ENCODE measurements at places on chromosomes 7 and 10.
A peak's percentile ranks its signal among the peaks of the same experiment; 100 is the strongest.

DNA sequence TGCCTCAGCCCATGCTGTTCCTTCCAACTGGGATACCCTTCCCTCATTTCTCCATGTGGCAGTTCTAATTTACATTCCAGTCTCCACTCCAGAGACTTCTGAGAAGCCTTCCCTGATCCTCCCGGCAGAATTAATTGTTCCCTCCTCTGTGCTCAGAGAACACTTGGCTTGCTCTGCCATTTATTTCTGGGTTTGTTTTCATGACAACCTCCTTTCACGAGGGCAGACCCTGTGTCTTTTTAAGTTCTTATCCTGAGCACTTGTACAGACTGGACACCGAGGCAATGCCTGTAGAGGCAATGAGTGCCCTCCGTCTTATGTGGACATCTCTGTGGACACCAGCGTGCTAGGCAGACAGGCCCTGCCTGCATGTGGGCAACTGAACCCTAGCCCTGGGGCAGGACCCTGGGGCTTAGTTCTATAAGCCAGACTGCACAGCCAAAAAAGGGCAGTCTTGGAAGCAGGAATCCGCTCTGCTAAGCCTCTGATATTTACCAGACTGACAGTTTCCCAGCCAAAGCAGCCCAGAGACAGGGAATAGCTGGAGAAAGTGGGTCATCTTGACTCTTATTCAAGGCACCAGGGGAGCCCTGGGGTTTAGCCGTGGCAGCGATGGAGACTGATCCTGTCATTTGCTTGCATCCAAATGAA is 474.0 kb downstream of the RPS24 start:
- DNase-seq: no peak

DNA sequence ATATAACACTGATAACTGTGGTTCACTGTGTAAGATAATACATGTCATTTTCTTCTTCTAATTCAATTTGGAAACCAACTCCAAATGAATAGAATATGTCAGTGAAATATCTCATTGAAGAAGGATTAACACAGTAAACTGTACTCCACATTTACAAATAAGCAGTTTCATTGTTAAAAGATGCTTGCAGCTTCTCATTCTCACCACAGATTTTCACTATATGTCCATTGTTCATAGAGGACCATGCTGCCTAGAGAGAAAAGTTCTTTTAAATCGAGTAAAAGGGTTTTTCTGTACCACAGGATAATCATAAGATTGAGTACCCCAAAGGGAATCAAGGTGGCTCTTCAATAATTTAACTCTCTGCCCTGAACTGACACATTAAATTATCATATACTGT is 165.5 kb downstream of the LRRN3 start:
- no peak for DNase-seq

- DNase-seq: peak; percentile 77
Observed at GRCh38 chr10:58017719-58018367, 249.9 kb downstream of the IPMK start.

DNA sequence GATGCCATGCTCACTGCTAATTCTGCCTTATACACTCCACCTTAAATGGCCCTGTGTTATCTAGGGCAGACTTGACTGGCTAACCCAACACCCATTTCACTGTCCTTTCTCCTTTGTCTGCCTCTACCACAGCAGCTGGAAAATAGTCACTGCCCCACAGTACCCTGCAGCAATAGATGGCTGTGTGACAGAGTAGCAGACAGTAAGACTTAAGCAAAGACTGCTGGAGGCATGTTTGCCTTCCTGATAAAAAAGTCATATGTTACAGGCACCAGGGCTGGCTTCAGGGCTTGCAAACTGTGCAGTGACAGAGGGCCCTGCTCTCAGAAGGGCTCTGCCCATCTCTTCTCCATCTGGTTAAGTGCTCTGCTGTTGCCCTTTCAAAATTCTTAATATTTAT is 332.6 kb upstream of the GHITM start:
- DNase-seq: no peak

- no peak for DNase-seq
Observed at GRCh38 chr10:132132421-132132841, 54.3 kb upstream of the DPYSL4 start.

- peak; percentile 100 for DNase-seq
Observed at GRCh38 chr7:77798394-77799077, at the start of the genes PHTF2 and TMEM60. PHTF2 (plus strand) TSS chr7:77798773. TMEM60 (minus strand) TSS chr7:77798434; CDS start chr7:77794373, 4,061 bp downstream.

- DNase-seq: no peak
Observed at GRCh38 chr10:69480068-69480412, 28.8 kb downstream of the TSPAN15 start.

DNA sequence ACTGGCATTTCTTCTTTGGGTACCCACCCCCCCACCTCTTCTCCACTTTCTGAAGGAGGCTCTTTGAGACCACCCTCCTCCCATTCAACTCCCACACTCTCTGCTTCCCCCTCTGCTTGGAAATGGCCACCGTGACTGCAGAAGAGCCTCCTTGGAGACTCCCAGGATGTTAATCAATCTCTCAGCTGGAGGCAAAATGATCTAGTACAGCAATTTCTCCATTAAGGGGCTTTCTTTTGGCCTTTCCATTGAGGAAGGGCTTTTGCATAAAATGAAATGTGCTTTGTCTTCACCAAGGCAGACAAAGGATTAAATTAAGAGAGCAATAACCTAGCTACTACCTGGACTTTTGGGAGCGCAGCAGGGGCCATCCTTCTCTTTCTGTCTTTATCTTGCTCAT is 26.1 kb downstream of the CDHR3 start:
- DNase-seq: no peak

DNA sequence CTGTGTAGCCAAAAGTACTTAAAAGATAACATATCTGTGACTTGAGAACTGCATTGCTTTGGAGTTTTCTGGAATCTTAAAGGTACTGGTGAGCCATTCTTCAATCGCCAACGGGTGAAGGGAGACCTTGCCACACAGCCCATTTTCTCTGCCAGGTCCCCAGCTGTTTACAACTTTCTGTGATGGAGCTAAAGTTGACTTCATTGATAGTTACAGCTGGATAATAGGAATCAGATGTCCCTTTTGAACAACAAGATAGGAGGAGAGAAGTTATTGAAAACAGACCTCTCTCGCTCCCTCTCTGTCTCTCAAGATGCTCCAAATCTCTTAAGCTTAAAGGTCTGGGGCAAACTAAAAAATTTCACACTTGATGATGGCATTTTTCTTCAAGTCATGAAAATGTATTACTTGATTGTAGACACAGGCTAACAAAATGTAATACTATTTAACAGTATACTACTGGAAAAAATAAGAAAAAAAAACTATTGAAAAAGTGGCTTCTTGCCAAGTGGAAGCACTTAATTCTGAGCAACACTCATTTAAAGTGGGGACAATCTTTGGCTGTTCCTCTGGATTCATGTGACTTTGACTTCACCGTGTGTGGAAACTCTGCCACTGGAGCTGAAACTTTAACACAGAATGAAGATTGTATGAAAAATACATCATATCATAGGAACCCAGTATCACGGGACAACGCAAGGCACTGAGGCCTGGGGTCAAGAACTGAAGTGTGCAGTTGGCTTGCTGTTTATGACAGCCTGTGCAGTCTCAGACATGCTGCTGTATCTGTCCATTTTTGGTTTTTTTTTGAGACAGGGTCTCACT is 78.4 kb upstream of the AFAP1L2 start:
- no peak for DNase-seq

DNA sequence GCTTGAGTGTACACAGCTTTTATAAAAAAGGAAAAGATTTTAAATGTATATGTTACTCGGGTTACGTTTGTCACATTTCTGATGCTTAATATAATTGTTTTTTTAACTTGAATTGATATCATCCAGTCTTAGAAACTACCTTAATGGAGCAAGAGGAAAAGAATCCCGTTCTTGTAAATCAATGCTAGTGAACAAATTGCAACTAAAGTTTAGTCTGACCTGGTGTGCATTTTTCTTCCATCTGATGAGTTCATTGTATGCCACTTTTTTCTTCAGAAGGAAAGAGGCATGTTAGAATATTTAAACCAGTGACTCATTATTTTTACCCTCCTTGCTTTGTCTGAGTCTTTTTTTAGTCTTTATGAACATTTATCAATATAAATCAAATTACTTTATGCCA is 34.7 kb downstream of the NET1 start:
- DNase-seq: no peak

DNA sequence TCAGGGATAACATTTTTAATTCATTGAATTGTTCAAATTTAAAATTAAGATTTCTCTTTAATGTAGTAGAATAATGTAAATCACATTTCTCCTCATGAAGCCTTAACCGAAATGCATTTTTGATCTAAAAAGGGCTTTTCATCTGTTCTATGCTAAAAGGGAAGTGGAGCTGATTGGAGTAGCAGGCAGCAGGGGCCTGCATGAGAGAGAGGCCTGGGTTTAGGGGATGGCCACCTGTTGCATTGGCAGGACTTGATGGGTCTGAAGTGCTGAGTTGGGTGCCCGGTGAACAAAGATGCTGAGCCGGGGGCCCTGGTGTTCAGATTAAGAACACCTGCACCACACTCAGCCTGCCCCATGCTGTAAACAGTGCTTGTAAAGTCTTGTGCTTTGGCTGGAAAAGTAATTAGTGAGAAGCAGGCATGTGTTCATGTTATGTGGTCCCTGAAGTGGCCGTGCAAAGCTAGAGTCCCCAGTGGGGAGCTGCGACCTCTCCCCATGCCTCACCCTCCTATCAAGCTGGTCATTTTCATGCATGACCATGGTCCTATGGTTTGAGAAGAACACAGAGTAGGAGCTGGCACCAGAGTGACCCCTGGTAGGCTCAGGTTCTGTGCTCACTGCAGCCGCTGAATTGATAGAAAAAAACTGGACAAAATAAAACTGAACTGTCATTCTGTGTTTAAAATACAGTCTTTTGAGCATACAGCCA is 124.3 kb downstream of the ADCY1 start:
- DNase-seq: no peak

- DNase-seq: no peak
Observed at GRCh38 chr7:713139-713457, 13.4 kb upstream of the DNAAF5 start.

GRCh38 chr10:116039612-116040011 is 233.4 kb downstream of the GFRA1 start:
- no peak for DNase-seq

DNA sequence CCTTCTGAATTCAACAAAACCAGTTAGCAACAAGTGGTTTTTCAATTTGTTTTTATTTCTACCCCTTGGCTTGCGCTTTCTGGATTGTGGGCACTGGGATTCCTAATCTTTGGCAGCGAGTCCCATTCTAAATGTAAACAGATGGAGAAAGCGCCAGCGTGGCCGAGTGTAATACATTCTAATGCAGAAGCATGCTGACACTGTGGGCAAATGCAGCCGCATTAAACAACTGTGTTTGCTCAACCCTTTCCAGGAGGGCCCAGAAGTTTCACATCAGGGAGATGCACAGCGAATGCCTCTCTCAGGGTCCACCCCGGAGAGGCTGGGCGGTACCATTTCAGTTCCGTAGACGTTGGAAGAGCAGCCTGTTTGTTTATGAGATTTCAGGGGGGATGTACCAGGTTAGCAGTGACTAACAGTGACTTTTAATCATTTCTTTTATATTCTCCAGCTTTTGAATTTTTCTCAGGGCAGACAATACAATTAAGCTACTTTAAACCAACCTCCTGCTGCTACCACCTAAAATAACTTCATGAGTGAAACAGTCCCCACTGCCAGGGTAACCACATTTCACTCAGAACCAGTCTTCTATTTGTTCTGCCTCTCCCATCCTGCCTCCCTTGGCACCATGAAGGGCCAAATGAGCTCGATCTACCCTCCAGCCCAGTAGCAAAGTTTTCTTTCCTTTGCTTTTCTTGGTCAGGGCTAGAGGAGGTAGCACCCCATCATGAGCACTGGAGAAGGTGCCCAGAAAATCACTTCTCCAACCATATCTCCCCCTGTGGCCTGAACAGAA is 164.2 kb upstream of the ITGB1 start:
- DNase-seq: peak; percentile 99

GRCh38 chr10:3848775-3849635 is 64.0 kb upstream of the KLF6 start:
- no peak for DNase-seq

DNA sequence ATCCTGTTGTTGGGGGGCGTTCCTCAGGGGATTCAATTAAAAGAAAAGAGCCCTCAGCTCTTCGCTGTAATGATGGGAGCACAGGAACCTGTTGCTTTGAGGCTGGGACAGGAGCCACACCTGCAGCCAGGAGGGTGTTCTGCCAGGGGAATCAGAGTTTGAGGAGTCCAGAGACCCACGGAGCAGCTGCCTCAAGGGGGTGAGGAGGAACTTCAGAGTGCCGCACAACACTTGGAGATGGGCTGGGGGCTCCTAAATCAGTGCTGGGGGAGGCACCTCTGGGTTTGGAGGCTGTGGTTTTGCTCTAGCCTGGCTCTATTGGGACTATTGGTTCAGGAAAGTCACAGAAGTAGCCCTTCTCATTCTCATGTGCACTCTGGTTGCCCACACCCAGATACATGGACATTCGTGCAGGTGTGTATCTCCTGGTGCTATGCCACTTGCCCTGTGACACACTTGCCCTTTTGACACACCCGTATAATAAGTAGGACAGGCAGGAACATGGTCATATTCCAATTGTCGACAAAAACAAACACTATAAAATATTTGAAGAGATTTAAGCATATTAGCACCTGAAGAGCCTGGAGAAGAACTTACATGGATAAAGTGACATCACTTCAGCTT is 98.1 kb downstream of the PTPN20 start:
- DNase-seq: no peak

- DNase-seq: no peak
Observed at GRCh38 chr7:143295870-143296269, 7.7 kb downstream of the CASP2 start.

DNA sequence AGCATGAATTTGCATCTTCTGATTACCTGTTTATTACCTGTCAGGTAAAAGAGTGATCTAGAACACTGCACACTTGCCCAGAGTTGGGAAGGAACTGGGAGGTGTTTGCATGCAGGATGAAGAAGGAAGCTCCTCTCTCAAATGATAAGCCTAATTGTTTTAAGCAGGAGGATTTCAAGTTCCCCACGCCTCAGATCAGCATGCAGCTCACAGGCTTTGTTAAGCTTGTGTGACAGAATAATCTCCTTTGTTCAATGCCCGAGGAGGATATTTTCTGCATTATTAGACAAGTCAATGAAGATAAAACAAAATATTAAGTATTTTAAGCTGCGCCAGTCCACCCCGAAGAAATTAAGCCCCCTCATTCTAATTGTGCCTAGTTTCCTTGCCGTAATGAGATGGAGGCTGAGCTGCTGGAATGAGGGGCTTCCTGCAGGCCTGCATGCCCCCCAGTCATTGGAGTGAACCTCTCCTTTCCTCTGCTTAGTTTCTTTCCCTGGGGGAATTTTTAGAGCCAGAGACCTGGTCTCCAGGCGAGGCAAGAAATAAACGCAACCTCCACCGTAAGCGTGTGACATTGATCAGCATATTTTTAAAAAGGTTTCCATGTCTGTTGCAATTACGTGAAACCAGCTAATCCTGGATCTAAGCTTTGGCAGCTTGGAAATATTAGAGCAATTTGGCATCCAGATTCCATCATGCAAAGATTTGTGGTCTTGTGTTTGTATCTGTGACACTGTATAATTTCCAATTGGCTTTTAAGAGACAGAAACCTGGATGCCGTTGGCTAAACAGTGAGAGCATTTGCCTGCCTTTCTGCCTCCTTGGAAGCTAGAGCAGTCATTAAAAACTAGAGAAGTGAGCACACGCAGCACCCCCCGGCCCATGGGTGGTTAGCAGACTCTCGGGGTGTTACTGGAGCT is 376.0 kb downstream of the GALNT17 start:
- DNase-seq: no peak

- DNase-seq: no peak
Observed at GRCh38 chr10:43111101-43111500, 27.1 kb upstream of the CSGALNACT2 start.
